ENCODE measurements at places on chromosomes 1 and 21.

GRCh38 chr1:119808972-119809550, 2.2 kb downstream of the REG4 start:
- DNase-seq = peak; percentile 20

DNA sequence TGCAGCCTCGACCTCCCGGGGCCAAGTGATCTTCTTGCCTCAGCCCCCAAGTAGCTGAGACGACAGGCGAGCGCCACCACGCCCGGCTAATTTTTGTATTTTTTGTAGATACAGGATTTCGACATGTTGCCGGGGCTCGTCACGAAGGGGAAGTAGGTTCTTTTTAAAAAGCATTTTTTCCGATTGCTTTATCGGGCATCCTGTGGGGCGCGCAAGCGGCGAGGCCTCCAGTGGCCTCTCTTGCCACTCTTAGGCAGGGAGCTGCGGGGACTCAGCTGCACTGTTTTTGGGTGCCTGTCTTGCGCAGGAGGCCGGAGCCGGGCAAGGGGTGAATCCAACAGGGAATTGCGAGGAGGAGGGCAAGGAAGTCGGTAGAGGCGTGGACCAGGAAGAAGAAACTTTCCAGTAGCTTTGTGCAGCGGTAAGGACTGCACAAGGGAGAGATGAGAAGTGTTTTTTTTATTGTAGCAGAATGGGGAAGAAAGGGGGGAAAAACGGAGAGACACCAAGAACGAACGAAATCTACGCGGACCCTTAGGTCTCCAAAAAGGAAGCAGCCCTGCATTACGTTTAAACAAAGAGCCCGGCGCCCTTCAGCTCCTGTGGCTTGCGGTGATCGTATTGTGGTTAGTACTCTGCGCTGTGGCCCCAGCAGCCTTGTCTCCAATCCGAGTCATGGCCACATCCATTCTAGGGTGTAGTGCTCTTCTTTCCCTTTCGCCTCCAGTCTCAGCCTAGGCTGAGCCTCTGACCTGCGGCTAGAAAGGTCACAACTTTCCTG, 164.8 kb downstream of the PPIAL4G start:
- no peak for DNase-seq

GRCh38 chr1:200970771-200971427, 52.6 kb downstream of the KIF21B start:
- DNase-seq = no peak

GRCh38 chr1:92655197-92655801, 129.6 kb downstream of the EVI5 start:
- DNase-seq = no peak

DNA sequence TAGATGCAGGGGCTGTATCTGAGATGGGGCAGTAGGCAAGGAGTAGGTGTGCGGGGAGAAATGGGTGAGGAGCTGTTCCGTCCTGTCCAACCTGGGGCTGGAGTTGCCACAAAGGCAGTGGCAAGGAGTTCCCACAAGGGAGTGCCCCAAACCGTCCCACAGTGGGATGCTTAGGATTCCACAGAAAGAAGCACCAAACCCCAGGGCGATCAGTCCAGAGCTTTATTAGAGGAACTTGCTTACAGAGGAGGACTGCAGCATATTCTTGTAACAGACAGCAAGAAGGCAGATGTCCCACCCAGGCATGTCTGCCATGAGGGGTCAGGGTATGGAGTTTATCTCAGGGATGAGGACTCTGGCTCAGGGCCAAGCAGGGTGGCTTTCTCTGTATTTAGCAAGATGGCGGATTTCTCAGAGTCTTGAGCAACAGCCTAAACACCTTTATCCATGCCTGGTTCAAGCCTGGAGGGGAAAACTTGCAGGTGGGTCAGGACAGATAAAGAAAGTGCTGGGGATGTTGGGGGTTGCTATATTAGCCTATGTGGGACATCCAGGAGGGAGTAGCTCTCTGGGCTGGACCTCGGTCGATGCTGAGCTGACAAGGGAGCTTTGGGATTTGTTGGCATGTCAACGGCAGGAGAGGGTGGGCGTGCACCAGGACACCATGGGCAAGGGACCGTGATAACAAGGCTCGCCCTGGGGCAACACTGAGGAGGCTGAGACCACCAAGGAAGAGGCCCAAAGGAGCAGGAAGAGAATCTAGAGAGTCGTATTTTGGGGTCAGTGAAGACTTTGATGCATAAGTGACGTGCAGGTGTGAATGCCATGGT, 32.8 kb downstream of the OBSCN start:
- DNase-seq = no peak

- no peak for DNase-seq
These were observed 1004.2 kb downstream of the TTLL7 start for GRCh38 chr1:82994616-82995263.

DNA sequence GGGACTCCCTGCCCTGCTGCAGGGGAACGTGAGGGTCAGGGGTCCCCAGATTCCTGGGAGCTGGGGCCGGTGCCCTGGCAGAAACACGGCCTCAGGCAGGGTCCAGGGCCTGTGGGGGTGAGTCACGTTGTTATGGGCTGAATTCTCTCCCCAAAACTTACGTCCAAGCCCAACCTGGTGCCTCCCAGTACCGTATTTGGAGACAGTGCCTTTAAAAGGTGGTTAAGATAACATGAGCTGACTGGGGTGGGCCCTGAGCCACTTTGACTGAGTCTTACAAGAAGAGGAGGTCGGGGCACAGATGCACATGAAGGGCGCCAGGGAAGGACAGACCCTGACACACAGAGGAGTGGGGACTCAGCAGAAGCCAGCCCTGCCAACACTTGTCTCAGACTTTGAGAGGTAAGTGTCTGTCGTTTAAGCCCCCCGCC, 99.9 kb downstream of the WDR4 start:
- DNase-seq = no peak

DNA sequence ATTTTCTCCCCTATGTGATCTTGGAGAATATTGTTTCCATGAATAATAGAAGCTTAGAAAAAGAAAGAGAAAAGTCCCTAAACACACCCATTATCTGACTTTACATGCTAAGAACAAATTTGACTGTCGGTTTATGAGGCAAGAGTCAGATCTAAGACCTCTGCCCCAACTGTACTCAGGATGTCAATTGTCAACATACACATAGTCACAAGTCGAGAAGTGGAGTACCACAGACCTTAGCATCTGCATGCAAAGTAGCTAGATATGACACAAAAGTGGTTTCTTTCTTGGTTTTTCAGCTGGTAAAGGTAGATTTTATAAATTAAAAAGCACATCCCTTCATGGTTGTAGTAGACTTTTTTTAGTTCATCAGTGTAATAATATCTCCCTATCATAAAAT, 97.2 kb upstream of the DPYD start:
- DNase-seq = no peak

- DNase-seq = no peak
These were observed 12.8 kb downstream of the GFI1 start for GRCh38 chr1:92473781-92474495.

DNA sequence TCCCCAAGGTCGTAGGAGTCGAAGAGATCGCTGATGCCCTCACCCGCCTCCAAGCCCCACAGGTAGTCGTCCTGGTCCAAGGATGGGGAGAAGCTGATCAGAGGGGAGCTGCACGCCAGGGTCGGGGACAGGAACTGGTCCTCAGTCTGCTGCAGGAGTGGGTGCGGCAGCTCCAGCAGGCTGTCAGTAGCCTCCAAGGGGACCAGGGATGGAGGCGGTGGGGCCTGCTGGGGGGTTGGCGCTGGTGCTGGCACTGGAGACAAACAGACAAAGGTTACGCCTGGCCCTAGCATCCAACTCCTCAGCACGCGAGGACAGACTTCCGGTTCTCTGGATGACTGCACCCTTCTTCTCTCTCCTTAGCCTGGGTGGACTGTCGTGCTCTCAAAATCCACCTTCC, 21.1 kb downstream of the E2F2 start:
- no peak for DNase-seq

DNA sequence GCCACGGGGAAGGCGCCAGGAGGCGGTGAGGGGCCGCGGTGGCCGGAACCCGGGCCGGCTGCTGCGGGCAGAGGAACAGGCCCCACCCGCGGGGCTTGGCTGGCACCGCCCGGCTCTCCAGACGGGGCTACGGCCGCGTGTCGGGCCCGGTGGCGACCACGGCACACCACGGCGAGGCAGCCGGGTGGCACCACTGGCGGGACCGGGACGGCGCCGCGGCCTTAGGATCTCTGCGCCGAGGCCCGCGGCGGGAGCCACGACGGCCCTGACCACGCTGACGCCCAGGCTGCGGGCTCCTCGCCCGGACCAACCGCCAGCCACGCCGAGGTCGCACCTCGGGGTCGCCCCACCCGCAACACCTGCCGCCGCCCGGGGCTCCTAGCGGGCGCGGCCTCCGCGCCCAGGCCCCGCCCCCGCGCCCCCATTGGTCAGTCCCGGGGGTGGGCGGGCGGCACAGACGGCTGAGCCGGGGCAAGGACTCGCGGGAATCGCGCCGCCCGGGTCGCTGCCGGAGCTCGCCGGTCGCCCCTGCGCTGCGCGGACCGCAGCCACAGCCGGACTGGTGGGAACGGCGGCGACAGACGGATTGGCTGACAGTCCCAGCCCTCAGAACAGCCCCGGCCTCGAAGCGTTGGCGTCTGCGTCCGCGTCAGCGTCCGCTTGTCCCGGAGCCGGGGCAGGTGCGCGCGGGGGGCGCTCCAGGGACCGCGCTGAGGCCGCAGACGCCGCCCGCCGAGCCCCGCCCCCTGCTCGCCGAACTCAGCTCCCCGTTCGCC, at the start of gene BMP8A:
Gene BMP8A, plus strand, starts transcription at position 491 of the 776 bp plus-strand sequence. CDS start 356 bp downstream, outside the sequence.
- peak; percentile 51 for DNase-seq

DNA sequence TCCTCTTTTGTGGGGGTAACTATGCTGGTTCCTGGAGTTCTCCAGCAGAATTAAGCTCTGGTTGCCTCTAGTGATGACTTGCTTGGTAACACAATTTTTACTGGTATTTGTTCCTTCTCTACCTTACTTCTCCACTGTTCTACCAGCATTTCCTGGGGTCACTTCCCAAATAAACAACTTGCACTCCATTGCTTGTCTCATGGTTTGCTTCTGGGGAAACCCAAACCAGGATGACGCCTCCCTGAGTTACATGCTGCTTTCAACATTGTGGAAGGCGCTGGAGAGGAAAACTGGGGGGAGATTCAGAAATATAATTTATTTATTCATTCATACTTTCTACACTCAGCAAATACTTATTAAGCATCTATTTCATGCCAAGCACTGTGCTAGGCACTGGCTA, 55.3 kb upstream of the AK4 start:
- no peak for DNase-seq

DNA sequence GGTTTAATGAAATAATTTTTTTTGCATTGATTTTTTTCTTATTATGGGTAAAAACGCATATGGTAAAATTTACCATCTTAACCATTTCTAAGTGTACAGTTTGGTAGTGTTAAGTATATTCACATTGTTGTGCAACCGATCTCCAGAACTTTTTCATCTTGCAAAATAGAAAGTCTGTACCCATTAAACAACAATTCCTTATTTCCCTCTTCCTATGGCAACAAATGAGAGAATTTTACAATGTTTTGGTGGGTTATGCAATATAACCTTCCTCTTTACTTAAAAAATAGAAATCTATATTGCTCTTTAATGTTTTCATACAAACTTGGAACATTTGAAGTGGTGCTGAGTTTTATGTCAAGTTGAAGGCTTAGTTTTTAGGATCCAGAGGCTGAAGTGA, 26.6 kb downstream of the MAP3K7CL start:
- no peak for DNase-seq

- DNase-seq = no peak
These were observed 336.6 kb downstream of the SIPA1L2 start for GRCh38 chr1:232293361-232293760.

DNA sequence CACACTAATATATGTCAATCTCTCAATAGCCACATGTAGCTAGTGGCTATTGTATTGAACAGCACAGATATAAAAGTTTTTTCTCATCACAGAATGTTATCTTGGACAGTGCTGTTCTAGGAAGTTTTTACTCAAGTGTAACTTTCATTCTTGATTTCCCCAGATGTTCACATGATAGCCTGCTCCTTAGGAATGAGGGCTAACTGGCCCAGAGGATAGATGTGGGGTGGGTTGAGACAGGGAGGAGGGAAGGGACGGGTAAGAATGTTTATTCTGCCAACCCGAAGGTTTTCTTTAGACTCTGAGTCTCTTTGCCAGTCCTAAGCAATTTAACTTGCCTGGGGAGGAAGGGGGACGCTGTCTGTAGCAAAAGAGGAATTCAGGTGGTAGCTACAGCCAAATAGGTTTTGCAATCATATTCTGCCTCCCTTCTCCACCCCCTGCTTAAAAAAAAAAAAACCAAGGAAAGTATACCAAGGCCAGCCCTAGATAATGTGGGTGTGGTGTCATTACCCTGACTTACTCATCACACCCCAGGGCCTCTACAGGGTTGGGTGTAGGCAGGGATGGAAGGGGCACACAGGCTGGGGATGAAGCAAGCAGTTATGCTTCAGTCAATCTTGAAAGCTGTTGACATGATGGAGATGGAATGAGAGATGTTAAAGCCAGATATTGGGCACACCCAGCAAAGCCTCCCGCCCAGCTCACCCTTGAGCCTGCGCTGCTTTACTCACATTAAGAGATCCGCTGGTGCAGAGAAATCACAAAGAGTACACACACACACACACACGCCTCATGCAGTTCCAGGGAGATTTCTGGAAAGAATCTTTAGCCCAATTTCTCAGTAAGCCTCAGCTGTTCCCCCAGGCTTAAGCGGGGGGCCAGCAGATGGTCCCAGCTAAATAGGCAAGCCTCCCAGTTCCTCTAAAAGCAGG, 59.9 kb downstream of the PLXNA2 start:
- no peak for DNase-seq

GRCh38 chr1:39177706-39178105, 26.8 kb upstream of the MACF1 start:
- no peak for DNase-seq

DNA sequence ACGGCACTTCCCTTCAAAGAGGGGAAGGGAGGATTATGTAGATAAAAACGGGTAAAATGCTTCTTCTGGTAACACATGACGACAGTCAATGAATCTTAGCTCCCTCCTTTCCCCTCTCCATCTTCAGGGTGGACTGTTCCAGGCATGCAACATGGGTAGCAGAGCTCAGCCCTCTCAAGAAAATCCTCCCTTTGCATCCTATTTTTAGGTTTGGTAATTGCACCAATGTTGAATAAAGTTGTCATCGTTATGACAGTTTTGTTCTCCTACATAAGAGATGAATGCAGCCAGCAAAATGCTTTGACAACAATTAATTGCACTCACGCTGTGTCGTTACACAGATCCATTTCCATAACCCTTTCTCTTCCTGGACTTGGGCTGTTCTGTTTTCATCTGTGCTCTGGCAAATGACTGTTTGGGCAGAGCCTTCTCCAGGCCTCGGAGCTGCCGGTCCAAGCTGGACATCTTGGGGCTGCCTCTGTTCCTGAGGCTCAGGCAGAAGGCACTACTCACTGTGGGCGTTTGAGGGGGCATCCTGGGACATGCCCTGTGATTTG, 127.6 kb downstream of the CNIH3 start:
- no peak for DNase-seq

- no peak for DNase-seq
These were observed 92.9 kb downstream of the PIGK start for GRCh38 chr1:77126307-77126706.

GRCh38 chr21:34537838-34538237, 25.8 kb upstream of the KCNE1 start:
- no peak for DNase-seq

- DNase-seq = no peak
These were observed 42.3 kb downstream of the PLEKHO1 start for GRCh38 chr1:150192012-150192411.

GRCh38 chr1:203146042-203146369, 18.5 kb downstream of the ADORA1 start:
- DNase-seq = no peak

Data from stimulated activated CD8-positive, alpha-beta memory T cell treated with anti-CD3 and anti-CD28 coated beads, Interleukin-4, amount 100 ng/mL, for 1 hour (primary cell).